ENCODE measurements at places on chromosomes 12 and 14.

DNA sequence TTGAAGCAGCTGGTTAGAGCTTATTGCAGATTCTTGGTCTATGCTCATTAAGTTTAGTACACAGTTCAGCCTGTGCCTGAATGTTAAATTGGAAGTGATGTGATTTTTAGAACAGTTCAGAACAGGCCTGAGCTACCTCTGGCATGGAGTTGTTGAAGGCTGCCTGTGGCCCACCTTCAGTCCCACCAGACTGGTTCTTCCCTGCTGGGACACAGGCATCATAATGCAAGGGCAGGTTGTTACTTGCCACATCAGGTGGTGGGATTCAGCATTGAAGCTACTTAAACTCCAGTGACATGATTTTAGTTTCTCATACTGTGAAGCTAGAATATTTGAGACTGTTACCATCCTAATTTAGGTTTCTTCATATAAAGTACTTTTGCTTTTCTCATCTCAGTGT lies 49.4 kb downstream of the PROX2 start:
- DNase-seq, result no peak

DNA sequence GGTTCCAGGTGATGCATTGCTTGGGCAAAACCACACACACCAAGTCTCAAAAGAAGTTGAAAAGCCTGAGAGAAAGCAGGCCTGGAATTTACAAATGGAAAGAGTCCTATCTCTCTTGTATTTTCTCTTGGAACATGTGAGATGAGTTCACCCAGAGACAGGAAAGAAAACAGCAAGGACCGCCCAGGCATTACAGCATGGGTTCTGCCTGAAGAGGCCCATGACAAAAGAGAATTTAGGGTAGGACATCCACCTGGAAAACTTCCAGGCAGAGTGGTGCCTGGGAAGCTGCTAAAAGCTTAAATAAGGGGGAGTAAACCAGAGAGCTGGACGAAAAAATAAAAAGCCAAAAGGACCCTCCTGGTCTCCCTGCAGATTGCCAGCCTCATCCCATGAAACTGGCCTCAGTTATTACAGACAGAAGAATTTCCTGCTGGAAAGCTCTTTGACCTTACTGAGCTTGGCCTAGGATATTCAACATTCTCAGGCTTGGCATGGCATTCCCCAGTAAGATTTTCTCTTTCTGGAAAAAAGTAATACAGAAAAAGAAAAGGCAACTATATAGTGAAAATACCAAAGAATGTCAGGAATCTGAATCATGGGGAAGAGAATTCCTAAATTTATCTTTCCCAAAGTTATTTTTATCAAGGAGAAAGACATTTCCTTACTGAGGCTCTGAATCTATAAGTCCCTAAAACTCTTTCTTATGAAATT lies 121.3 kb upstream of the NUDT4 start:
- DNase-seq, result no peak

DNA sequence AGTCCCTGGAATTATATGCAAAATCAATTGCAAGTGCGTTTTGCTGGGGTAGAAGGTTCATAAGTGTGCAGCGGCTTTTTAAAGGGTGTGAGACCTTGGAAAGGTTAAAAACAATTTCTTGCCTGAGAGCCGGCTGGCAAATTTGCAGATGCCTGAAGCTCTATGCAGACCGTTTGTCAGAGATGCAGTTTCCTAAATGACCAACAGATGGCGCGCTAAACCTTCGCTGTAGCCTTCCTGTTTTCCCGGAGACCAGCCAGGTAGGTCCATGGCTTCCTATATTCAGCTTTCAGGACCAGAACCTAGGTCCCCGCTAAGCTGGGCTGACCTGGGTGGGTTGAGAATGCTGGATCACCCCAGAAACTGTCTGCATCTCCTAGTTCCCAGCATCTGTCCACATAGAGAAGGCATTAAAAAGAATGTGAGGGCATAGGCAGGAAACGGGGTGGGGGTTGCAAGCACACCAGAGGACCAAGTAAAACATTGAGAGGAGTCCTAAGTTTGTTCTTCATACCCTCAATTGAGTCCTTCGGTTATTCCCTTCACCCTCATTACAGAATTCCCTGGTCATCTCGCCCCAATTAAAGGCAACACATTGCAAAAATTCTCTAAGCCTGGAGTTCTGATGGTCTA lies 5.7 kb upstream of the NOS1 start:
- DNase-seq, result peak; percentile 31

DNA sequence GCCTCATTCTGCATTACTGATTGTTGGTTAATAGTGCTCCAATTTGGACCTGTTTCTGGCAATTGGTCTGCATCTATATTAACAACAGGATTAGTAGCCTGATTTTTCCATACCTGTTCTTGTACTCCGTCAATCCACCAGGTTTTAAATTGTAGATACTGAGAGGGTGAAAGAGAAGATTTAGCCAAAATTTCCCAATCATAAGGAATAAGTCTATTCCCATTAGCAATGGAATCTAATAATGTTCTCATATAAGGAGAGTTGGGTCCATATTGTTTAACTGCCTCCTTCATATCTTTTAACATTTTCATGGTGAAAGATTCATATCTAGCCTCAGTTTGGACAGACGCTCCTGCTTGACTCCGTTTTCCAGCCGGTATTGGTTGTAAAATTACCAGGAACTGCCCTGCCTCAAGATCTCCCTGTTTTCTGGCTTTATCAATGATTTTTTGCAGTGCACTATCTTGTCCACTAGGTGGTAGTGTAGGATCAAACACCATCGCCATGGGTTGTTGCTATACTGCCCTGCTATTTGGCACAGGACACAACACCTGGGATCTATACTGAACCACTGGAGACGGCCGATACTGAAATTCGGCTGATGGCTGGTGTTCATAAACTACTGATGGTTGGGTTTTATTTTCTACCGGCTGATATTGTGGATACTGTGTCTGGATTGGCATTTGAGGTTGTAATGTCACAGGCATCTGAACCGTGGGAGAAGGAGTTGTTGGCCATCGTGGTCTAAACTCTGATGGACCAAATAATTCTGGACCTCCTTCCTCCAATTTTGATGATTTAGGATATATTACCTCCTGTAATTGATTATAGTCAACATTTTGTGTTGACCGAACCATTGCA lies 25.2 kb downstream of the DHRS4L2 start:
- peak; percentile 44 for DNase-seq

DNA sequence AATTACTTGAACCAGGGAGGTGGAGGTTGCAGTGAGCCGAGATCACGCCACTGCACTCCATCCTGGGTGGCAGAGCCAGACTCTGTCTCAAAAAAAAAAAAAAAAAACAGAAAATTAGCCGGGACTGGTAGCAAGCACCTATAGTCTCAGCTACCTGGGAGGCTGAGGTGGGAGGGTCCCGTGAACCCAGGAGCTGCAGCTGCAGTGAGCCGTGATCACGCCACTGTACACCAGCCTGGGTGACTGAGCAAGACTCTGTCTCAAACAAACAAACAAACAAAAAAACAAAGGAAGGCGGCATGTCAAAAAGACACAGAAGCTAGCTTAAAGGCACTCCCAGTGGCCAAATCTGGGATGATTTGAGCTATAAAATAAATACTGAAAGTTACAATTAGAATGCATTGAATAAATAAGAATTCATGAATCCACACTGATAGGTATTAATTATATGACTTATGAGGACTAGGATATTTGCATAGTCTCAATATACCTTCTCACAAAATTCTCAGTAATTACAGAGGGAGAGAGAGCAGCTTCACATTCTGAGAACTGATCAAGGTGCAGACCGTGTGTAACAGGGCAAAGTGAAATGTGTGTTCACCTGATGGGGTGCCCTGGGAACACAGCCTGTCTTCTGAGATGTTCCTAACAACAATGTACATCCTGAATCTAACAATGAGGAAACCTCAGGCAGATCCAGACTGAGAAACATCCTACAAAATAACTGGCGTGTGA lies 42.7 kb upstream of the GPR132 start:
- no peak for DNase-seq

DNA sequence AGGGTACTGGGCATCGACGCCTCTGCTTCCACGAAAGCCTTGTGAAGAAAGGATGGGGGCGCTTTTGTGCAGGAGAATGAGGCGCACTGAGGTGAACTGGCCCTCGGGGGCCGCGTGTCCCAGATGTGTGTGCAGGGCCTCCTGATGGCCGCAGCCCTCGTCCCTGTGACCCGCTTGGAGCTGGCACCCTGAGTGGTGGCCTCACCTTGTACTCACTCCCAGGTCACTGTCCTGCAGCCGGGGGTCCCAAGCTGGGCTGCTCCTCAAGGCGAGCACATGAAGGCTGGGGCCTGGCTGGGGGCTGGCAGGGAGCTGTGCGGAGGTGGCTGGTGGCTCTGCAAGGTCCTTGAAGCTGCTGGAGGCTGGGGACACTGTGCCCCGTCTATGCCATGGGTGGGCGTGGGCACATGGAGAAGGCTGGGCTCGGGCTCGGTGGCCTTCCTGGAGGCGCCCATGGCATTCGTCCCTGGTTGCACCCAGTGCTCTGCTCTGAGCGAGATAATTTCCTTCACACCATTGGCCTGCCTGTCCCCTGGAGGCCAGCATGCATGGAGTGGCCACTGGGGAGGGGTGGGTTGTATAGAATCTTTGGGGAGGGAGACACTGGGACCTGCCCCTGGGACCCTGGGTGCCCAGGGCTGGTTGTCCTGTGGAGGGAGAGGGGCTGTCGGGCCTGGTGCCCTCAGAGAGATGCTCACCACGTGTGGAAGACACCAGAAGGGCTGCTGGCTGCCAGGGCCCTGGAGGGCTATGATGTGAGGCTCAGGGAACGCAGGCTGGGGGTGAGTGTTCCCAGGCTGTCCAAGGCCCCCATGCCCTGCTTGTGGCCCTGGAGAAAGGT lies 79.3 kb downstream of the TMEM121 start:
- no peak for DNase-seq

- DNase-seq, result no peak
These were observed 20.9 kb upstream of the GNS start for GRCh38 chr12:64780132-64780530.

DNA sequence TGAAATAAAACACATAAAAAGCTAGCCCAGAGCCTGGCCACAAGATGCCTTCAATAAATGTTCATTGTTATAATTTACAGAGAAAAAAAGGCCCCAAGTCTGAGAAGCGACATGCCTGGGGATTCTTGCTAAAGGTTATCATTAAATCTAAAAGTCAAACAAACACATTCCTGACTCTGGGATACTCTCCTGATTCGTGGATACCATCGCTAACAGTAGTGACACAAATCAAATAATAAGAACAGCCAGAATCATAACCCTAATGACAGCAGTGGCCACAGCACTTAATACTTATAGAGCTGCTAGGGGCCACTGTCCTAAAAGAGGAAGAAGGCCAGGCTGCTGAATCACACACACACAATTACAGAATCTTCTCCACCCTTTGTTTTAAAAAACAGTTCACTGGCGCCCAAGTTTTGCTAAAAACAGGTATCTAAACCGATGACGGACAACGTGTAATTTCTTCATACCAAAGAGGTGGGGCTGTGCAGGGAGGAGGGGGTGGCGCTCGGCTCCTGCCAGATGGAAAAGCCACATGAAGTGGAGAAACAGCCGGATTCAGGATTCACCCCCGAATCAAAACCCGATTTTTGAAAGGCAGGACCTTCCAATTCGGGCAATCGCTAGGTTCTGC lies 1.2 kb downstream of the CLIP1 start:
- DNase-seq, result no peak

GRCh38 chr12:94590428-94590827 lies 59.9 kb downstream of the TMCC3 start:
- DNase-seq, result no peak

GRCh38 chr12:48814262-48815125 lies 3.8 kb upstream of the CACNB3 start:
- DNase-seq, result peak; percentile 65

DNA sequence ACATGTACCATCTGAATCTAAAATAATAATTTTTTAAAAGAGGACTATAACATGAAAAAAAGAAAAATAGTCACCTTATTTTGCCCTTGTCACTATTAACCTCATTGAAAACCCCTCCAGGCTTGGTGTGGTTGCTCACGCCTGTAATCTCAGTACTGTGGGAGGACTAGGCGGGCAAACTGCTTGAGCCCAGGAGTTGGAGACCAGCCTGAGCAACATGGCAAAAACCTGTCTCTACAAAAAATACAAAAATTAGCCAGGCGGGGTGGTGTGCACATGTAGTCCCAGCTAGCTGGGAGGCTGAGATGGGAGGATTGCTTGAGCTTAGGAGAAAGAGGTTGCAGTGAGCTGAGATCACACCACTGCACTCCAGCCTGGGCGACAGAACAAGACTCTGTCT lies 126.3 kb upstream of the KRAS start:
- DNase-seq, result no peak

DNA sequence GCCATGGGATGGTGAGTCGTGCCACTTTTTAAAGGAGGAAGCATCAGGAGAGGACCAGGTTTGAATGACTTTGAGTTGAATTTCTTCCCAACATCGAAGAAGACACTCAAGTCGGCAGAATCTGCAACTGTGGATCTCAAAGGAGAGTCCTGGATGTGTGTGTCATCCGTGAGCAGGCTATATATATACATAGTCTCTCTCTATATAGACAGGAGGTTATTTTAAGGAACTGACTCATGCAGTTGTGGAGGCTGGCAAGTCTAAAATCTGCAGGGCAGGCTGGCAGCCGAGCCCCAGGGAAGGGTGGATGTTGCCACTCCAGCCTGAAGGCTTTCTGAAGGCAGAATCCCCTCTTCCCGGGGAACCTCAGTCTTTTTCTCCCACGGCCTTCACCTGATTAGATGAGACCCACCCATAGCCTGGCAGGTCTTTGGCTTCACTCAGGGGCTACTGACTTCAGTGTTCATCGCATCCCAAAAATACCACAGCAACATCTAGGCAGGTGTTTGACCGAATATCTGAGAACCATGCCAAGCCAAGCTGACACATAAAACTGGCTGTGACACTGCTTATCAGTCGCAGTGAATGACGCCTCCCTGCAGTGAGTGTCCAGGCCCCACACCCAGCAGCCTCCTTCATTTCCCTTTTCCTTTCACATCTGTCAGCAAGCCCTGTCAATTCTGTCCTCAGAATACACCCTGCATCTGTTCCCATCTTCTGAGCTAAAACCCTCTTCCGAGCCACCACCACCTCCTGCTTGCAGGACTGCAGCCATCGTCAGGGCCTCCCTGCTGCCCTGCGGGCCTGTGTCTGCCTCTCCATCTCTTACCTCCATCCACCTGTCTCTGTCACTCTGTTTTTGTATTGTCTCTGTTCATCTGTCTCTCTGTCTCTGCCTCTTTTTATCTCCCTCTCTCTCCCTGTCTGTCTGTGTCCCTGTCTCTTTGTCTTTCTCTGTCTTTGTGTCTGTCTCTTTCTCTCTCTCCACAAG lies 54.0 kb downstream of the ZNF664 start:
- no peak for DNase-seq

- DNase-seq, result no peak
These were observed 1.4 kb upstream of the FOS start for GRCh38 chr14:75277008-75277814.
